ENCODE measurements at places on chromosomes 2 and 18.

DNA sequence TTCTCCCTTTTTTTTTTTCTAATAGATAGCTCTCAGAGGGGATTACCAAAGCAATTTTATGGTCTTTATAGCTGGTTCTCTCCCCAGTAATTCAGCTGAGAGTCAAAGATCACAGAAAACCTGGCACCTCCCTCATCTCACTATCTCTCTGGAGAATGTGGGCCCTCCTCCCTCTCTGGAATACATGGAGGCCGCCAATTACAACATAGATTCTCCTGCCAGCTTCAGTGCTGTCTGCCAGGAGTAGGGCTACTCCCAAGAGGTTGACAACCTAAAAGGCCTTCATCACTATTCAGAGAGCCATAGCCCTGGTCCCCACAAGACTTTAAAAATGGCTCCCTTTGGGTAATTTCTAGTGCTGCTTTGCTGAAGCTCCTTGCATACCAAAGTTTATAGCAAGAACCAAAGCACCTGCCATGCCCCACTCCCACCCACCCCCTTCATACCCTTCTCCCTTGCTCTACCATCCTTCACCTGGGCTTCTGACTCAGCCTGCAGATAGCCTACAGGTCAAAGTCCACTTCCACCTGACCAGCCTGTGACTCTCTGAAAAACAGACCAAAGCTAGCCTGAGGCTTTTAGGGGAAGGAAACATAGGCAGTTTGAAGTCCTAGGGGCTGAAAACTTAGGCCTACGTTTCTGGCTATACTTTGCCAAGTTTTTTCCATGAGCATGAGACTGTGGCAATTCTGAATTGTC is 472.3 kb downstream of the TNS1 start:
- DNase-seq = no peak

DNA sequence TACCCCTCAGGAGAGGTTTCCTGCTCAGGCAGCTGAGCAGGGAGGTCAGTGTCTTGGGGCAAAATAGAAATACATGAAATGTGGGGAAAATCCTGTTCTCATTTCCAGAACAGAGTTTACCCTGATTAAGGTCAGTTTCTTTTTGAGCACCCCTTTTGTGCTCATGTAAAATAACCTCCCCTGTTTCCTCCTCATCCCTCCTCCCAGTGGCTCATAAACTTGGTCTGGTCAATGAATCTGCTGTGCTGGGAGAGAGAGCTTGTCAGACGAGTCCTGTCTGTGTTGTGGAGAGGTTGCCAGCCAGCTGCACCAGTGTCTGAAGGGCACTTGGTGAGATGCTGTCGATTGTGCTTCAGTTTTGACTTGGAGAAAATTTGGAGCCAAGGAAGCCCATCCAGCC is 48.6 kb downstream of the NTSR2 start:
- DNase-seq = no peak

DNA sequence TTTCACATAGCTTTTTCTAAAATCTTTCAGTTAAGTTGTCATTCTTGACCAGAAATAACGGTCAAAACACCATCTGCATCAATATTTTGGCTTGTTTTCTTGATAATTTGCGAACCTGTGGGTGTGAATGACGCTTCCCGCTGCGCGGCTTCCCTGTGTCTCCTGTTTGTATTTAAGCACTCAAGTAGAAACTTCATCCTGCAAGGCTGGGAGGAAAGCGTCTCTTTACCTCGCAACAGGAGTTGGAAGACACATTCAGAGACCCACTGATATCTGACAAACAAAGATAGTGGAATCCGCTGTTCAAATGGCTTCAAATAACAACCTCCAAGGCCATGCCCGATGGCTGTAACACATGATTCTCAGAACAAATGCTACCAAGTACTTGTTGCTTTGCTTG is 704.9 kb downstream of the DCDC2C start:
- DNase-seq = no peak

GRCh38 chr2:232200195-232200594 is 178.4 kb upstream of the ALPP start:
- DNase-seq = no peak

DNA sequence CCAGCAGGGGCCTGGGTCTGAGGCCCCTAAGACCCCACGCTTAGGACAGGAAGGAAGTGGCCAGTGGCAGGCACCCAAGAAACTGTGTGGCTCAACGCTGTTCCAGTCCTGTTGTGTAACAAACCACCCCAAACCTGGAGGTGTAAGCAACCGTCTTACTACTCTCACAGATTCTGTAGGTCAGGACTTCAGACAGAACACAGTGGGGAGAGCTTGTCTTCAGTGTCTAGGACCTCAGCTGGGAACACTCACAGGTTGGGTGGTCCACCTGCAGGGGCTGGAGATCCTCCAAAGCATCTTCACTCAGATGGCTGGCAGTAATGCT is 123.0 kb downstream of the KLHL29 start:
- DNase-seq = no peak
